ENCODE measurements at places on chromosomes 3 and 15. TPM values are rescaled to one million over a fixed set of nuclear protein-coding genes. Genes with fewer than 3 reads are reported as not detected.

The TMC3 gene
- total RNA-seq, result not detected

The MYLK gene
- total RNA-seq, result not detected

The PLA1A gene
- 0.19 TPM for total RNA-seq

The NCBP2 gene
- total RNA-seq, result 55.8 TPM

The ZMYND10 gene
- total RNA-seq, result 2.7 TPM

The C3orf80 gene
- not detected for total RNA-seq

The ZPLD1 gene
- total RNA-seq, result not detected

The SOX2 gene
- not detected for total RNA-seq

The GOLGA8B gene
- total RNA-seq, result 371 TPM

The ZNF774 gene
- 2.4 TPM for total RNA-seq

The CPEB1 gene
- 0.58 TPM for total RNA-seq

The SCAMP2 gene
- 100 TPM for total RNA-seq

The NEK11 gene
- total RNA-seq, result 3.8 TPM

The IGSF10 gene
- total RNA-seq, result not detected

The CRELD1 gene
- total RNA-seq, result 29.3 TPM

The SPATA12 gene
- total RNA-seq, result not detected

The HHATL gene
- total RNA-seq, result not detected

The ADGRG7 gene
- not detected for total RNA-seq

The RAP2B gene
- 19.3 TPM for total RNA-seq

The SMCO1 gene
- total RNA-seq, result not detected

The B3GALNT1 gene
- total RNA-seq, result 10.4 TPM

The TLR9 gene
- 2.0 TPM for total RNA-seq

The LNP1 gene
- 1.8 TPM for total RNA-seq

The SRGAP3 gene
- total RNA-seq, result 4.9 TPM

The PLXNA1 gene
- total RNA-seq, result 5.8 TPM

The GOLGA6B gene
- total RNA-seq, result not detected

The FRG2C gene
- total RNA-seq, result not detected

The CPN2 gene
- total RNA-seq, result not detected

The ACTRT3 gene
- total RNA-seq, result 0.28 TPM

The SH2D7 gene
- total RNA-seq, result not detected

The PLA2G4E gene
- total RNA-seq, result not detected

The SERPINI2 gene
- not detected for total RNA-seq

The ELL3 gene
- 4.9 TPM for total RNA-seq

The LEKR1 gene
- total RNA-seq, result 1.3 TPM

The CYP1A2 gene
- not detected for total RNA-seq

The LDHAL6B gene
- not detected for total RNA-seq

The RETNLB gene
- total RNA-seq, result not detected

The GOLGA8R gene
- 35.4 TPM for total RNA-seq

The ZBTB47 gene
- 1.3 TPM for total RNA-seq

The CX3CR1 gene
- total RNA-seq, result 0.94 TPM

The C15orf62 gene
- total RNA-seq, result 2.4 TPM

The TRIM59 gene
- total RNA-seq, result 43.5 TPM

The LRRC34 gene
- 6.9 TPM for total RNA-seq

The PPP1R14D gene
- total RNA-seq, result not detected

The SLC9C1 gene
- total RNA-seq, result not detected

The STAC gene
- not detected for total RNA-seq

The ACOX2 gene
- total RNA-seq, result not detected

The BBX gene
- total RNA-seq, result 55.8 TPM

The ADAMTS9 gene
- total RNA-seq, result not detected

The IRAK2 gene
- 3.5 TPM for total RNA-seq

The HHLA2 gene
- 3.9 TPM for total RNA-seq

The KBTBD13 gene
- total RNA-seq, result not detected

The ADPRH gene
- 4.5 TPM for total RNA-seq

The FYCO1 gene
- 39.1 TPM for total RNA-seq

Data from activated naive CD8-positive, alpha-beta T cell treated with anti-CD3 and anti-CD28 coated beads, Interleukin-2, amount 10 ng/mL, durations not matched to agents 7 days and 5 days (primary cell).